ENCODE measurements at places on chromosomes 3 and 15.

DNA sequence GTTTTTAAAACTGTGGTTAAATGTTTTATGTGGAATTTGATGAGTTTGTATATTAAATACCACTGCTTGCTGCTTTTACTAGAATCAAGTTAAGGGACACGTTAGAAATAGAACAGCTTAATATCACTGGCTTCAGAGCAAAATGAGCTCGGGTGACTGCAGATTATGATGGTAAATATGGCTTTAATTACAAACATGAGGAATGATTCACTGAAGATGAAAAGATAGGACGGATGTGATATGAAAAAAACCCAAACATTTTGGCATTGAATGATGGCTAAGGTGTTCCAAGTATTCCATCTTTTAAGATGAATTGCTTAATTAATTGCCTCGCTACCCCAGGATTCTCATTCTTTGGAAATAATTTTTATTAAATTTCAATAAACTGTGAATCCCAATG, 33.7 kb downstream of the SLC24A1 start:
- no peak for DNase-seq

DNA sequence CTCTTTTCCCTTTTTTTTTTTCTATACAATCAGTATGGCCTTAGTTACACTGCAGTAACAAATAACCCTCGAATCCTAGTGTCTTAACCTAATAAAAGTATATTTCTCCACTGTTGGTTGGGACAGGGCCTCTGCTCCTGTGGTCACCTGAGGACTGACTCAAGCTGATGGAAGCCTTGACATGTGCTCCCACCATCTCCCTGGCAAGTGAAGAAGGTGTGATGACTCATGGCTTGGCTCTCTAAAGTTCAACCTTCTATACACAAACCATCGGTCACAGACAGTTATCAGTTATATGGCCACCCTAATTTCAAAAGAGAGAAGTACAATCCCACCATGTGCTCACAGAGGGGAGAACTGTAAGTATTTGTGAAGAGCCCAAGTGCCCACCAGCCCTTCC, 65.8 kb upstream of the CACNA2D3 start:
- DNase-seq, result no peak

GRCh38 chr3:49707113-49707480, 12.4 kb downstream of the AMIGO3 start:
- DNase-seq, result no peak

DNA sequence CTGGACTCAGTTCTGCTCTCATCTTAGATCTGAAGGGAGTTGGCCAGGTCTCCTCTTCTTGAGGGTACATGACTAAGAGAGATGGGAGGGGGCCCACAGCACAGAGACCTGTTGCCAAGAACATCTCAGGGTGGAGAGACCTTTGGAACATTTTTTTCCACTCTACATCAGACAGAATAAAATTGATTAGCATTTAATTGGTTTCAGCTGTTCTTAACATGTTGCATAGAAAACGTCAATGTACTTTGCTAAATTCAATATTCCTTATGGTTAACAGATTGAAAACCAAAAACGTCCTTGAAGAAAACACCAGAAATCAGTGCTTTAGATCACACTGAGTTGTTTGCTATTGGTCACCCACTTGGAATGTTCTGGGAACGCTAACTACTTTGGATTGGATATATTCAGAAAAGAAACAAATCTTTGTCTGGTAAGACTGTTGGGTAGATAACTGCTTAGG, 36.4 kb upstream of the FSTL1 start:
- DNase-seq, result no peak

GRCh38 chr3:129482721-129483120, 42.7 kb downstream of the IFT122 start:
- no peak for DNase-seq

- no peak for DNase-seq
Observed at GRCh38 chr15:65289261-65289854, 2.7 kb upstream of the PARP16 start.

DNA sequence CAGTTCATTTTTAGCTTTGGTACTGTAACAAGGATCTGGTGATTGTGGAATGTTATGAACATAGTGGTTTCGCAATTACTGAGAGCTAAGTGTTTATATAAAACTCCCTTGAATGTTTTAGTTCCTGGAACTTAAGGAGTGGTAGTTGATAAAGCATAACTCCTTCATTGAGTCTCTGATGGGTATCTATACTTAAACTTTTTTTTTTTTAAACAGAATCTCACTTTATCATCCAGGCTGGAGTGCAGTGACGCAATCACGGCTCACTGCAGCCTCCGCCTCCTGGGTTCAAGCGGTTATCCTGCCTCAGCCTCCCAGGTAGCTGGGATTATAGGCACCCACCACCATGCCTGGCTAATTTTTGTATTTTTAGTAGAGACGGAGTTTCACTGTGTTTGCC, 11.3 kb downstream of the PRKCI start:
- DNase-seq, result no peak

- no peak for DNase-seq
Observed at GRCh38 chr3:138457863-138458735, 23.7 kb downstream of the ESYT3 start.

- no peak for DNase-seq
Observed at GRCh38 chr15:37789397-37789786, 145.0 kb upstream of the TMCO5A start.

DNA sequence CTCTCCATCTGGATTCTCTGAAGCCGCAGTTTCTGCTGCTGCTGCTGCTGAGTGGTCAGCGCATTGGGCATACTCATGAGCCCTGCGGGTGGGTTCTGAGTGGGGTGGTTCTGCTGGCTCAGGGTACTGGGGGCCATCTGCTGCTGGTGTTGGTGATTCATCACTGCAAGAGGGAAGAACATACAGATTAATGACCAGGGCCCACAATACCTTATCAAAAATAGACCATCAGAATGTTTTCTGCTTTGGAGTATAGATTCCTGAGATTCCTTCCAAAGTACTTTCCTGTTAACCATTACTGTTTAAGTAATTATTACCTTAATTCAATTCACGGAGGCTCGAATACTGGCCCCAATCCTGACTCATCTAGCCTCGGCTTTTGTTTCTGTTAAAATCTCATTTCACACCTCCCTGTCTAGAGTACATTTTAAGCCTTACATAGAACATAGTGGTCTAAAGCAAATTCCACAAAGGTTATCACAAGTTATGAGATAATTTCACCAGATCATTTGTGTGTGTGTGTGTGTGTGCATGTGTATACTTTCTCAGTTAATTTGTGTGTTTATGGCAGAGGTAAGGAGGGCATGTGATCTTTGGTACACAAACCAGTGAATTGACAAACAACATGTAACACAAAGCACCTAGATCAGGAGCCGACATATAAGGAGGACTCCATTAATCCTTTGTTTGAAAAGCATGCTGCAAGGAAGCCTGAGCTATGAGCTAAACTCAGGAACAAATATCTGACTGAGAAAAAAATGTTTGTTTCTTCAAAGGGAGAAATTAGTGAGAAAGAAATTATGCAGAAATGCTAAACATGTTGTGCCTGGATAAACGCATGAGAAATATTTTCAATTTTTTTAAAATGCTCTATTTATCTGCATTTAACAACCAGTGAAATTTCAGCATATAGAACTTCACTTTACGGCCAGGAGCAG, 68.1 kb downstream of the TM4SF4 start:
- DNase-seq, result no peak

- no peak for DNase-seq
Observed at GRCh38 chr15:77504306-77504705, 83.6 kb downstream of the HMG20A start.

- no peak for DNase-seq
Observed at GRCh38 chr3:40895109-40895508, 304.2 kb upstream of the CTNNB1 start.

GRCh38 chr3:10017636-10018292, 8.5 kb upstream of the FANCD2 start:
- peak; percentile 76 for DNase-seq

- DNase-seq, result no peak
Observed at GRCh38 chr3:23865595-23866396, 51.0 kb downstream of the NKIRAS1 start.

GRCh38 chr3:178628037-178628436, 91.8 kb downstream of the KCNMB2 start:
- DNase-seq, result no peak
